Fibroblast of skin of right biceps (primary cell): ENCODE measurements at places on chromosomes 3 and 15.

DNA sequence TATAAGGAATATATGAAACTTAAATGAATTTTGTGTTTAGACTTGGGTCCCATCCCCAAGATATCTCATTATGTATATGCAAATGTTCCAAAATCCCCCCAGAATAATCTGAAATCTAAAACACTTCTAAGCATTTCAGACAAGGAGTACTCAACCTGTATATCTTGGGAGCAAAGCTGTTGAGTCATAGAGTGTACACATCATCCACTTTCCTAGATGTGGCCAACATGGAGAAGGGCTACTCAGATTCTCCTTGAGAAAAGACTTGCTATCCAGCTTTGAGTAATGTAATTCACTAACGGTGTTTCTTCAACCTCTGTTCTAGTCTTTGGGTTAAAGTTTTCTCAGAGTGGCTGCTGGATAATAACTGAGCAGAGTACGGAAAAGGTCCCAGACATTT, 215.5 kb upstream of the POU1F1 start:
- DNase-seq: no peak

GRCh38 chr3:38137615-38138348, 679 bp upstream of the MYD88 start:
- DNase-seq: peak; percentile 83

GRCh38 chr3:143269741-143270140, 150.2 kb downstream of the CHST2 start:
- DNase-seq: no peak

DNA sequence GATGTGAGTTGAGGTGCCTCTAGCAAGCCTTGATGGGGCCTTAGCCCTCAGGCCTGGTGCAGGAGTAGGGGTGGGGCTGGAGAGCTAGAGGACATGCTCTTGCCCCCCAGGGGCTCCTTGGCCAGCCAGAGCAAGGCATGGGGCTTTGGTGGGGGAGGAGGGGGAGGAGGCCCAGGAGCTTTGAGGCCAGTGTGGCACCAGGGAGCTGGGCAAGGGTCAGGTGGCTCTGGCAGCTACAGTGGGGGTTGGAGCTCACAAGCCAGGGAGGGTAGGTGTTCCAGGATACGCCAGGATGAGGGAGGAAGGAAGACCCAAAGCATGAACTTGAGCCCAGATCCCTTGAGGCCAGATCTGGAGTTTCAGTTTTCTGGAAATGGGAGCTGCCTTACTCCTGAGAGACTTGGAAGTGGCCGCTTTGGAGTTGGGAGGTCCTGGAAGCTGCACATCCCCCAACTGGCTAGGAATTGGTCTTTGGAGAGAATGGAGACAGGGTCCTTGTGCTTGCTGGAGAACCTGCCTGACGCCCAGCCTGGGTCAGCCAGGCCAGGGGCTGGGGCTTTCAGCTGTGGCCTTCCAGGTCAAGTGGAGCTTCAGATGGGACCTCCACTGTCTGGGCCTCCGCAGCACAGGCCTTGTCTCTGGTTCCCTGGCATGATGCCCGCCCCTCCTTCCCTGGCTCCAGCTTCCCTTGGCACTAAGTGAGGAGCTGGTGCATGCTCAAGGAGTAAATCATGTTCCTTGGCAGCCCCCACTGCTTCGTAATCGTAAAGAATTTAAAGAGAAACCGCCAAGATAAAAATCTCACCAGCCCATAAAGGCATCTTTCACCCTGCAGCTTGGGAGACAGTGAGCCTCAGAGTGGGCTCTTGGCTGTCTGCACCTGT, 8.7 kb downstream of the SEMA3F start:
- peak; percentile 95 for DNase-seq

- no peak for DNase-seq
Measured at GRCh38 chr3:141914311-141914710, 37.9 kb downstream of the ATP1B3 start.

DNA sequence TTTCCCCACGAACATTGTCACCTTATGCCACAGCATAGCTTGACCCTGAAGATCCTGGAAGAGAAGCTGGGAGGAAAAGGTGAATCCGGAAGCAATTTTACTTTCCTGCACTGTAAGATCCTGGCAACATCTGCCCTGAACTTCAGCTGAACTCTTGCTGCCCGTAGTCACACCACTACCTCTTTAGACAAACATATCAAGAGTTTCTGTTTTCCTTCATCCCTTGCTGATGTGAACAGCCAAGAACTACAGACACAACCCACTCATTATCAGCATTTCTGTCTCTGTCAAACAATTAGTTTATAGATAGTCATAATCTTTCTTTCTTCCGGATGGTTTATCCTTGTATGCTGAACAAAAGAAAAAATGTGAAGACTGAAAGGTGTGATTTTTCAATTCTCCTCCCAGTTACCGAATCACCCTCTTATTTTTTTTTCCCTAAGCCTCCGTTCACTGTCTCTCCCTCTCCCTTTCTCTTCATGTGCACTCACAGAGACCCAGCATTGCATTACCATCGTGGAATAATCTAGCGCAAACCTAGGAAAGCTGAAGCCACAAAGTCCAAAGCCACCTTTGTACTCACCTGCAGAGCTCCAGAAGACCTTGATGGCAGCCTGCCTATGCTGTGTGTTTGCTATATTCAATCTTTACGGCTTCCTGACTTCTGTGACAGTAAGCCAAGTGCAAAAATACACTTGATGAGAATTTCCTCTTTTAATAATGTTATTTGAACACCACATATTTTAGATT, 229.2 kb downstream of the CDIN1 start:
- no peak for DNase-seq

DNA sequence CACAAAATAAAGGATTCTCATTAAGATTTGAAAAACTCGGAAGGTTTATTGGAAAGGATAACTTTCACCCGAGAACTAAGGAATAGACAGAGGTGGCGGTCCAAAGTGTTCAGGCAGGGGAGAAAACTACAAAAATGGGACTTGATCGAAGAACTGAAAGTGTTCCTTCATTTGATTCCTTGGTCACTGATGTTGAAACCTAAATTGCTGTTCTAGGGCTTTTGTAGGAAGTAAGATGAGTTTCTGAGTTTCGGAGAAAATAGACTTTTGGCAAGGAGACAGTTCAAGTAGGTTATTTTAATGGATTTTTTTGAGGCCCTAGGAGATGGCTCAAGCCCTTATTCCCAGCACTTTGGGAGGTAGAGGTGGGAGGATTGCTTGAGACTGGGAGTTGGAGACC, 1.4 kb downstream of the TRIP4 start:
- DNase-seq: no peak

GRCh38 chr3:152477422-152477821, 208.7 kb downstream of the MBNL1 start:
- no peak for DNase-seq

- peak; percentile 83 for DNase-seq
Measured at GRCh38 chr3:15325228-15325627, 7.2 kb downstream of the SH3BP5 start.

DNA sequence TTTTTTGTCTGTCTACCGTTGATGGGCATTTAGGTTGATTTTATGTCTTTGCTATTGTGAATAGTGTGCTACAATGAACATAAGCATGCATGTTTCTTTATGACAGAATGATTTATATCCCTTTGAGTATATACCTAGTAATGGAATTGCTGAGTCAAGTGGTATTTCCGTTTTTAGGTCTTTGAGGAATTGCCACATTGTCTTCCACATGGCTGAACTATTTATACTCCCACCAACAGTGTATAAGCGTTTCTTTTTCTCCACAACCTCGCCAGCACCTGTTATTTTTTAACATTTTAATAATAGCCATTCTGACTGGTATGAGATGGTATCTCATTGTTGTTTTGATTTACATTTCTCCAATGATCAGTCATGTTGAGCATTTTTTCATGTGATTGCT, 89.6 kb upstream of the GALNT15 start:
- peak; percentile 94 for DNase-seq

DNA sequence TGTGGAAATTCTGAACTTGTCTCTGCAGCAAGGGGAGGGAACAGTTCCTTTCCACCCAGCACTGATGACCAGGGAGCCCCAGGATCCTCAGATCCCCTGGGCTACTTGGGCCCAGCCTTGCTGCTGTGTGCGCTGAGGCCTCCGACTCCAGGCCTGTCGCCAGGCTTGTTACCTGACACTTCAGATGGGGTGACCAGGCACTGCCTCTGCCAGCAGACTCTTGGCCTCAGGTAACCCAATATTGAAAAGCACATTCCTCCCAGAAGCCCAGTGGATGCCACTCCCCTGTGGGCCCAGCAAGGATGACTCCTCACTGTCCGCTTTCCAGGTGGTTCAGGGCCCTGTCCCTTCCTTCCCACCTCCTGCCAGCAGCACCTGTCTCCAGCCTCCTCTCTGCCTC, 3.5 kb upstream of the PLA2G4E start:
- no peak for DNase-seq

- peak; percentile 26 for DNase-seq
Measured at GRCh38 chr3:76436894-76437293, 603.0 kb upstream of the ROBO2 start.

GRCh38 chr15:66952756-66953522, 112.5 kb upstream of the SMAD3 start:
- DNase-seq: no peak

GRCh38 chr3:133371676-133372075, 28.2 kb upstream of the BFSP2 start:
- no peak for DNase-seq

DNA sequence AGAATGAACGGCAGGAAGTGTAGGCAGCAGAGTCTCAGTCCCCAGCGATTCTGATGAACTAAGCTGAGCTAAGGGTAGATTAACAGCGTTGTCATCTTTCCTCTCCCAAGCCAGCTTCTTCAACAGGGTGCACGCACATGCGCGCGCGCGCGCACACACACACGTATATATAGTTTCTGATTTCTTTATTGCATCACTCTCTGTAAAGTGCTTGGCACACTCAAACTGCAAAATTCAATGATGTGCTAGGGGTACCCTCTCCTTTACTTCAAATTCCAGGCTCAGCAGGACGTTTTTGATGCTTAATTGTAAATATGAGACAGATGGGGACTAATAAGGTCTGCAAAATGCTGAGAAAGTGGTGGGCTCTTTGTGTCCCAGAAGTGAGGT, 26.1 kb upstream of the VPS8 start:
- DNase-seq: peak; percentile 65

- DNase-seq: no peak
Measured at GRCh38 chr3:128996726-128997125, 2.9 kb upstream of the CFAP92 start.

DNA sequence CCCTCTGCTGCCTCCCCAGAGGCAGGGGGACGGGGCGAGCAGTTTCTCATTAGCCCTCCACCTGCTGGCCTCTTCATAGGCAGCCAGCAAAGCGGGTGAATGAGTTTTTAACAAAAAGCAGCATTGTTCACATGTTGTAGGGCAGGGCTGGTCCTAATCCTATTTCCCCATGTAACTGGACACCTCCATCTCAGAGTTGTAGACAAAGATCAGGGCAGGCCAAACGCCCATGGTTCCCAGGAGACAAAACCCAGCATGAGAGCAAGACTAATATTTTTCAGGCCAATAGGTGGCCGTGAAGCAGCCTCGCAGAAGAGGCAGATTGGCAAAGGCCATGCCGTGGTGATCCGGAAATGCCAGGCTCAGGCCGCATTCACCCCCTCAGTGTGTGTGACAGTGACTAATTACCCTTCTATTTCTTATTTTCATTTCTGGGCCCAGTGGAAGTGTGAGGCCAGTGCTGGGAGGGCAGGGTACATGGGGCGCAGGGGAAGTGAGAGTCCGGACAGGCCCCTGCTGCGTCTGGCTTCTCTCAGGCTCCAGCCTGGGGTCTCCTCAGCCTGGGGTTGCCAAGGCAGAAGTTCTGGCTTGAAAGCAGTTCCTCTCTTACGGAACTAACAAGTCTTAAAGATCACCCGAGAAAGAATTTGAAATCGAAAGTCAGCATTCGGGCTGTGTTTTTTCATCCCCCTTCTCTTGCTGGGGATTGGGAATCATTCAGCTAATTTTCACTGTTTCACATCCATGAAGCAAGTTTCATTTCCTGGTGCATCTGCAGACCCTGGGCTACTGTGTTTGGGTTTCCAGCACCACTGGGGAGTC, 64.8 kb downstream of the BOC start:
- peak; percentile 47 for DNase-seq

DNA sequence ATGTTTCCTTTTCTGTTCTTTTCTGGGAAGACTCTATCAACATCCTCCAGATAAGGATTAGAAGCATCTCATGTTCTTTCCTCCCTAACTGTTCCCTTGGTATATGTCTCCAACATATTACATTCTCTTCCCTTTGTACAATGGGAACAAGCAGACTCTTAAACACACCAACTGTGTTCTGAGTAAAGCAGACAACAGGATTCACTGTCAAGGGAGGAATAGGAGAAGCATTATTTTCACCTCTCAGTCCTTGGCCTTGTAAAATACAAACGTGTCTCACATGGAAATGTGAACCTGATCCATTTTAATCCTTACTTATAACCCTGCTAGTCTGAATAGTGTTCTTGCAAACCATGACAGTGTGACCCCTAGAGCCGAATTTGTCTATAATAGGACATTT, 19.6 kb downstream of the GYG1 start:
- no peak for DNase-seq

DNA sequence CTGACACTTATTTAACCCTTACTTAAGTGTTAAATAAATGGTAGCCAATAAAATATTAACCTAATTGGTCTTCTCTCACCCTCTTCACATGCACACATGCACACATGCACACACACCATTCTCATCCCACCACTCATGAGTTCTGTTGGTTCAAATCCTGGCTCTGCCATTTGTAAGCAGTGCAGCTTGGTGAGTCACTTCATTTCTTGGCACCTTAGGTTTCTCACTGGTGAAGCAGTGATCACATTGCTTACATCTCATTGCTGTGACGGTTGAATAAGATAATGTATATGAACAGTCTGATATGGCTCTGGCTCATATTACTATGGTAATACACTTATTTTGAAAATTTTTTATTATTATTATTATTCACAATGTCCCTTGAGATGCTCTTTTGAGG, 33.8 kb downstream of the RIOX2 start:
- peak; percentile 22 for DNase-seq

- DNase-seq: peak; percentile 41
Measured at GRCh38 chr3:148512648-148513047, 185.1 kb upstream of the AGTR1 start.

DNA sequence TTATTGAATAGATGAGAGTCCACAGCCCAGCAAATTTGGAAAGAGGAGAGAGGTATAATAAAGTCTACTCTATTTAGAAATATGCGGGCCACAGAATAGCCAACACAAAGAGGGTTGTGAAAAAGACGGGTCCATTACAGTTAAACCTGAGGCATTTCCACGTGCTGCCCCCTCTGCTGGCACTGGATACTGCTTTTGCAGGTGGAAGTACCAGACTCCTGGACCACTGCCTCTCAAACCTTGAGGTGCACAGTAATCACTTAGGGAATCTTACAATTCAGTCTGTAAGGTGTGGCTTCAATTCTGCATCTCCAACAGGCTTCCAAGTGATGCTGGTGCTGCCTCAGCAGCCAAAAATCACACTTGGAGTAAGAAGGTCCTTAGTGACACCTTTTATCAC, 3.0 kb upstream of the TFDP2 start:
- DNase-seq: no peak
